Stimulated activated CD8-positive, alpha-beta memory T cell treated with anti-CD3 and anti-CD28 coated beads, Interleukin-2, amount 100 ng/mL, for 1 hour (primary cell): ENCODE measurements at places on chromosomes 13 and 19.

DNA sequence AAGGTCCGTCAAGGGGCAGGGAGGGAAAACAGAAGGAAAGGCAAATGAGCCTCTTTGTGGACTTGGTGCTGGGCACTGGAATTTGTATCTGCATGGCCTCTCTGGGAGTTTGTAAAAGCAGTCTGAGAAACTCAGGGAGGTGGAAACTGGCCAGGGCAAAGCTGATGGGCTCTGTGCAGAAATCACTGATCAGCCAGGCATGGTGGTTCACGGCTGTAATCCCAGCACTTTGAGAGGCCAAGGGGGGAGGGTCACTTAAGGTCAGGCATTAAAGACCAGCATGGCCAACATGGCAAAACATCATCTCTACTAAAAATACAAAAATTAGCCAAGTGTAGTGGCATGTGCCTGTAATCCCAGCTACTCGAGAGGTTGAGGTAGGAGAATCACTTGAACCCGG, 369.9 kb upstream of the ZNF507 start:
- DNase-seq: no peak

- DNase-seq: no peak
Measured at GRCh38 chr13:43757266-43757665, 29.5 kb downstream of the ENOX1 start.

GRCh38 chr19:7857727-7858108, 16.5 kb downstream of the PRR36 start:
- no peak for DNase-seq

- DNase-seq: no peak
Measured at GRCh38 chr13:96091164-96092117, 1.5 kb downstream of the HS6ST3 start.

DNA sequence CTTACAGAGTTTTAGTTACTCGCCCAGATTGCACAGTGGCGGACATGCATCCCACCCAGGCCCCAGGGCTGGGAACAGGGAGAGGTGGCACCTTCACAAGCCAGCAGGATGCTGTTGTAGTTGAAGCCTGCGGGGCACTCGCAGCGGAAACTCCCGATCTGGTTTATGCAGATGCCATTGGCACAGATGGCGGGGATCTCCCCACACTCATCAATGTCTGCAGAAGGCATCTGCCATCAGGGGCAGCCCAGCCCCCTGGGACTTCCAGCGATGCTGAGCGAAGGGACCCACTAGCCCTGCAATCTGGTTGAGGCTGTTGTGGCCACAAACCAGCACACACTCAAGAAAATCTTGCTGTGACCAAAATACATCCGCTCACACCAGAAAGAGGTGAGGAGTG, 44.6 kb downstream of the CCL25 start:
- DNase-seq: no peak

DNA sequence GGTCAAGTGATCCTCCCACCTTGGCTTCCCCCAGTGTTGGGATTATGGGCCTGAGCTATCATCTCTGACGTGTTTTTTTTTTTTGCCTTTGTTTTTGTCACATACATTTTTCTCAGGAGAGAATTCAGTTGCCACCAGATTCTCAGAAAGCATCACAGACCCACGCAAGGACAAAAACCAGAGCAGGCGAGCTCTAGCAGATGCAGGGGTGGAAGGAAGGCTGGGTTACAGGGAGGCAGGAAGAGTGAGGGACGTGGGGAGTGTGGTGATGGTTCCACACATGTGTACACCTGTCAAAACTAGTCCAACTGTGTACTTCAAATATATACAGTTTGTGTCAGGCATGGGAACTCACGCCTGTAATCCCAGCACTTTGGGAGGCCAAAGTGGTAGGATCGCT, 4.3 kb downstream of the TMEM161A start:
- DNase-seq: no peak

DNA sequence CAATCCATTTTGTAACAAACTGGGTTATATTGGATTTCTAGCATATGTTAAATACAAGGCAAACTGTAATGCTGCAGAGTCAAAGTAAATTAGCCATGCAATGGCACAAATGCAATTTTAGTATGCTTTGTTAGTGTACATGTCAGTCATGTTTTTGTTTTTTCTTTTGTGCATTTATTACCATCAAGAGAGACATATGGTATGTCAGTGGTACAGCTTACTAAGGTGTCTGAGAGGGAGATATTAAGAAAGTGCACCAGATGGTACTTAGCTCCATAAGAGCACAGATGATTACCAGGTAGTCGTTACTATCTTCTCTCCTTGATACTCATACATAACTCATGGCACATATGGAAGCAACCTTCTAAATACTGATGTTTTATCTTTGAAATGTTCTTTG, 550.3 kb downstream of the GPC5 start:
- DNase-seq: no peak

GRCh38 chr13:39329182-39329639, 273.8 kb downstream of the LHFPL6 start:
- DNase-seq: no peak

DNA sequence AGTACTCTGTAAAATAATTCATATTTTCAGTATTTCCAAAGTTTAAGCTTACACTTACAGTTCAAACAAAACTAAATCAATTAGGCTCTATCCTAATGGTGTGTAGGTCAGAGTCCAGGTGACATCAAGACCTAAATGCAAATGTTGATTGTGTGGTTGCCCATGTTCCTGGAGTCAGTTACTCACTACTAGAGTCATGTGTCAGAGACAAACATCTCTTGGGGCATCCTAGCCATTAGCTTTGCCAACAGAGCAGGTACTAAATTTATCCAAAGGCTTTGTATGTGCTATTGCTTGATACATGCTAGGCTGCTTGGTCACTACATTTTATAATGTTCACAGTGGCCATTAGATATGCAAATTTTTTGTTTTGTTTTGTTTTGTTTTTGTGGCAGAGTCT, 11.7 kb downstream of the SPRY2 start:
- no peak for DNase-seq

GRCh38 chr13:70856025-70856424, 747.8 kb upstream of the KLHL1 start:
- DNase-seq: no peak

- no peak for DNase-seq
Measured at GRCh38 chr13:46908501-46908900, 11.6 kb upstream of the HTR2A start.

DNA sequence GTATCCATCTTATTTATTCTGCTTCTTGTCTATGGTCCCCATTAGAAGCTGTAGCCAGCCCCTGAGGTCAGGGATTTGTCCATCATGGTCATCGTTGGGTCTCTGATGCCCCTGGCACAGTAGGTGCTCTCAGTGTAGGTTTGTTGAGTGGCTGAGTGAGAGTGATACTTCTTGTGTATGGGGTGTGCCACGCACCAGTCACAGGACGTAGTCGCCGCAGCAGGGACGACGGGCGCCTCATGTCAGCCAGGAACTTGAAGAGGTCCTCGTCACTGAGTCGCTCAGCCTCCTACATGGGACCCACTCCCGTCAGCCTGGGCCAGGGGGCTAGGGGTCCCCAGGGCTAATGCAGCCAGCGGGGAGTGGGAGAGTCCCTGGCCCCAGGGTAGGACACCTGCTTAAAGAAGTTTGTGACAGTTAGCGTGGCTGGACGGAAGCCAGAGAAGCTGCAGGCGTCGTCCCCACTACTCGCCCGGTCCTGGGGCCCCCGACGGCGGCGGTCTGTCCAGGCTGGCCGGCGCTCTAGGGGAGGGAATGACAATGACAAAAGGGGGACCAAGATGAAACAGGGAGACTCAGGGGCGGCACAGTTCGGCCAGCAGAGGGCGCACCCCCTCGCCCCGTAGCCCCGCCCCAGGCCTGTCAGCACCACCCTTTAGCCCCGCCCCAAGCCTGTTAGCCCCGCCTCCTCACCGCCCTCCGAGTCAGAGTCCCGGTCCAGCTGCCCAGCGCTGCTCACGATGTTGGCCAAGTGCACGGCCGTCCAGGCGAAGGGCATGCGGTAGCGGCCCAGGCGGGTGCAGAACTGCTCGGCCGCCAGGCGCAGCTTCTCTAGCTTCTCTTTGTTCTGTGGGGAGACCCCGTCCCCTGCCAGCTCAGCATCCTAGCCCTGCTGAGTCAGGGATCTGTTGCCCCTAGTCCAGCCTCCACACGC, 3.7 kb downstream of the ANGPTL8 start:
- peak; percentile 61 for DNase-seq

DNA sequence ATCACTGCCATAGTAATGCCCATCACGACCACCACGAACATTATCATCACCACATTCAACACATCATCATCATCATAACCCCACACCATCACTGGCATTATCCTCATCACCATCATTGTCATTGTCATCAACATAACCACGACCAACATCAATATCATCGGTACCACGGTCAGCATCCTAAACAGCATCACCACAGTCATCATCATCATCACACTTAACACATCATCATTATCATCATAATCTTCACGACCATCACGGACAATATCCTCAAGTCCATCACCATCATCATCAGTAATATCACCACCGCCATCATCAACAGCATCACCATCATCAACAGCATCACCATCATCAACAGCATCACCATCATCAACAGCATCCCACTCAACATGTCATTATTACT, 70.3 kb downstream of the MBD3L1 start:
- no peak for DNase-seq

DNA sequence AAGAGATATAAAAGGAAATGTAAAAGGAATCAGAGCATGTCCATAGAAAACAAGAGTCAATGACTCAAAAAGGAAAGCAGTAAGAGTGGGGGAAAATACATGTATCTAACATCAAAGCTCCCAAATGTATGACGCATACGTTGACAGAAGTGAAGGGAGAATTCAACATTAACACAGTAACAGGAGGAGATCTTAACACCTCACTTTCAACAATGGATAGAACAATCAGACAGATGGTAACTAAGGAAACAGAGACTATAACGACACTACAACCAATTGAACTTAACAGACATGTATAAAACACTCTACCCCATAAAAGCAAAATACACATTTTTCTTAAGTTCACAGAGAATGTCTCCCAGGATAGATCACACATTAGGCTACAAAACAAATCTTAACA, 774.8 kb upstream of the ARGLU1 start:
- DNase-seq: no peak

GRCh38 chr13:24684600-24684998, 4.4 kb downstream of the ATP12A start:
- DNase-seq: no peak

DNA sequence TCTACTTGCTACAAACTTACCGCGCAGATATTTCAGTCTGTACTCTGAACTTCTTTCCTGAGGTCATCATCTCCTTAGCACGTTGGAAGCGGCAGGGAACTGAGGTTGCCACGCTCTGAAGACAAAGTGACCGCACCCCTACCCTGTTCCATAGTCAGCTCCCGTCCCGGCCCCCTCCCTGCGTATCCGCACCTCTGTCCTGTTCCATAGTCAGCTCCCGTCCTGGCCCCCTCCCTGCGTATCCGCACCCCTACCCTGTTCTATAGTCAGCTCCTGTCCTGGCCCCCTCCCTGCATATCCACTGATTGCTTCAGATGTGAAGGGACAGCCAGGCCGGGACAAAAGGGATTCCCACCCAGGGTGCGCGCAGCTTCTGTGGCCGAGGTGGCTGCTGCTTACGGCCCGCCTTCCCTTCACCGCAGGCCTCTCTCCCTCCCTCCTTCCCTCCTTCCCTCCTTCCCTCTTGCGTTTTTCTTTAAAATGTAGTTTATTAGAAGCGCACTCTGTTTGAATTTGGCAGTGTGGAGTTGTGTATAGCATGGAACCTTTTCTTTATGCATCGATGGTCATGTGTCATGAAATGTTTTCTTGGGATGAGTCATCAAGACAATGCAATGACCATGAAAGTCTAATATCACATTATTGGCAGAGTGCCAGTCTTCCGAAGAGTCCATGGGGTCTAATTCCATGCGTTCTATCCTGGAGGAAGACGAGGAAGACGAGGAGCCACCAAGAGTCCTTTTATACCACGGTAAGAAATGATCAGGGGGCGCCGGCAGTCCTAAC, 21.9 kb upstream of the NDUFS7 start:
- DNase-seq: no peak

DNA sequence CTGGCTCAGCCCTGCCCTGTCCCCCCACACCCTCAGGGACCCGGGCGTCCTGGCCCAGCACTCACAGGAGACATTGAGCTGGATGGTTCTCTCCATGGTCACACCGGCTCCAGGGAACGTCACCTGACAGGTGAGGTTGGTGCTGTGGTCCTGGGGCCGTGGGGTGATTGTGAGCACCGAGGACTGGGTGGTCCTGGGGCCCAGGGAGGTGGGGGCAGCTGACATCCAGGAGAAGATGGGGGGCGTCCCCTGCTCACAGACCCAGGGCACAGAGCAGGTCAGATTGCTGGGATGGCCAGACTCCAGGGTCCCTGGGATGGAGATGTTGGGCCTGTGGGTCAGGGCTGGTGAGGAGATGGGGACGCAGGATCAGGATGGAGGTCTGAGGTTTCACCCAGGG, 854 bp downstream of the SIGLEC6 start:
- no peak for DNase-seq
